ENCODE measurements at places on chromosomes 2 and 18. TPM values are rescaled to one million over a fixed set of nuclear protein-coding genes. Genes with fewer than 3 reads are reported as not detected.

- peak; percentile 56 for DNase-seq
- peak overlapping the region; percentile 99 for H3K4me3 ChIP-seq
- H3K4me1 ChIP-seq, result peaks cover 76% of the 10 kb centered on the region
- H3K27ac ChIP-seq, result peak overlapping the region; percentile 91
Observed at GRCh38 chr2:219249203-219249980, 3.7 kb upstream of the TUBA4B start.

DNA sequence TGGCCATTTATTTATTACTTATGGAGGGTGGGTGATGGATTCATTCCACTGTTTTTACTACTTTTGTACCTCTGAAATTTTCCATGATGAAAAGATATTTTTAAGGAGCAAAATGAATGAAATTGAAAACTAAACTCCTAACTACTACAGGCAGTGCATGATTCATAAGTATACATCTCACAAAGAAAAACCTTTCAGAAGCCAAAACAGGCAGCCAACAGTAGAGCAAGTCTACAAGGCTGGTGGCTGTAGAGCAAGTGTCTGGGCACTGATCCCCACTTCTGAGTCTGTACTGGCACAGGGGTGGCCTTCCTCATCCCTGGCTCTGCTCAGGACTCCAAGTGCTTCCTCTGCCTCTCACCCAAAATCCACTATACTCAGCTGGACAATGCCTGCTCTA lies 8.2 kb upstream of the RMP24 start:
- peaks cover 15% of the 10 kb centered on the region for H3K4me1 ChIP-seq
- peaks cover 3% of the 10 kb centered on the region for H3K36me3 ChIP-seq
- no peak overlapping the region for H3K27ac ChIP-seq
- H3K4me3 ChIP-seq, result no peak overlapping the region

DNA sequence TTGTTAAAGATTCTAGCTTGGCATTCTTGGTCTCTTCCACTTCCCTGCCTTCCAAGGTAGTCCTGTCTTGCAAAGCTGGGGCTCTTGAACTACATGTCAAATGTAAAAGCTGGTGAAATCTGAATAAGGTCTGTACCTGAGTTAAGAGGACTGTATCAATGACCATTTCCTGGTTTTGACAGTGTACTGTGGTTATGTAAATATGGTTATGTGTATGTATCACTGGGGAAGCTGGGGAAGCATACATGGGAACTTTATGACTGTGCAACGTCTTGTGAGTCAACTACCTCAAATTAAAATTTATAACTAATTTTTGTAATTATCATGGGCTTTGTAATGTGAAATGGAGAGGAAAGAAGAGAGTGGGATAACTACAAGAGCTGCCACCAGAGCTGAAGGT lies 81.7 kb downstream of the COL4A4 start:
- H3K4me3 ChIP-seq, result no peak overlapping the region
- H3K27me3 ChIP-seq, result no peaks in the 10 kb centered on the region
- no peak for DNase-seq
- H3K4me1 ChIP-seq, result no peaks in the 10 kb centered on the region
- no peaks in the 10 kb centered on the region for H3K36me3 ChIP-seq
- no peak overlapping the region for H3K27ac ChIP-seq

DNA sequence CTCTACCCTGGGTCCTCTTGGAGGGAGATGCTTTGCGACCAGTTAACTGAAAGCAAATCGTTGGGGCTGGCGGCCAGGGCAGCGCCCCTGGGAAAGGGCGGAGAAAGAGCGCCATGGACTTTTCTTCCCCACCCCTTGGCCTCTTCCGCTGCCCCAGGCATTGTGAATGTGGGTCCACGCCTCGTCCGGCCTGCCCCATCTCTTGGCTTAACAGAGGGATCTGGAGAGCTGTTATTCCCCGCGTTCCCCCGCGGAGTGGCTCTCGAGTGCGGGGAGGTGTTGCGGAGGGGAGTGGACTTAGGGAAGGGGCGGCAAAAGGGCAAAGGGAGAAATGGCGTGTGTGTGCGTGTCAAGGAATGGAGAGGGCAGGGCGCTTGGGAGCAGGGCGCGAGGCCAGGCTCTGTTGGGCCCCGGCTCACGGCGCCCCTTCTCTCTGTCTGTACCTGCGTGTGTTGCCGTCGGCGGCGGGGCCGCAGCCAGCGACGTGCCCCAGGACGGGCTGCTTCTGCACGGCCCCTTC lies 6.6 kb downstream of the EMX1 start:
- H3K4me1 ChIP-seq, result peaks cover 7% of the 10 kb centered on the region
- H3K4me3 ChIP-seq, result no peak overlapping the region
- H3K36me3 ChIP-seq, result no peaks in the 10 kb centered on the region
- DNase-seq, result no peak

GRCh38 chr2:241111440-241111805 lies 9.3 kb upstream of the MTERF4 start:
- no peak overlapping the region for H3K4me3 ChIP-seq
- H3K27me3 ChIP-seq, result no peaks in the 10 kb centered on the region
- no peak for DNase-seq

- H3K27me3 ChIP-seq, result no peaks in the 10 kb centered on the region
- H3K4me1 ChIP-seq, result no peaks in the 10 kb centered on the region
- peaks cover 53% of the 10 kb centered on the region for H3K36me3 ChIP-seq
- no peak for DNase-seq
- H3K27ac ChIP-seq, result no peak overlapping the region
Observed at GRCh38 chr2:27231921-27232320, 14.8 kb downstream of the CAD start.

GRCh38 chr2:161170958-161171932 lies 11.0 kb downstream of the TANK start:
- no peak overlapping the region for H3K4me3 ChIP-seq
- peaks cover 83% of the 10 kb centered on the region for H3K36me3 ChIP-seq
- H3K27ac ChIP-seq, result no peak overlapping the region
- no peaks in the 10 kb centered on the region for H3K27me3 ChIP-seq

GRCh38 chr2:237539681-237540080 lies 26.7 kb upstream of the PRLH start:
- no peaks in the 10 kb centered on the region for H3K27me3 ChIP-seq
- no peaks in the 10 kb centered on the region for H3K4me1 ChIP-seq
- H3K4me3 ChIP-seq, result no peak overlapping the region
- H3K36me3 ChIP-seq, result no peaks in the 10 kb centered on the region
- peak overlapping the region; percentile 33 for H3K27ac ChIP-seq

GRCh38 chr2:191638079-191638801 lies 39.7 kb upstream of the NABP1 start:
- H3K4me3 ChIP-seq, result peak overlapping the region; percentile 46
- H3K4me1 ChIP-seq, result peaks cover 62% of the 10 kb centered on the region
- H3K36me3 ChIP-seq, result peaks cover 5% of the 10 kb centered on the region
- peaks cover 2% of the 10 kb centered on the region for H3K27me3 ChIP-seq
- no peak for DNase-seq

DNA sequence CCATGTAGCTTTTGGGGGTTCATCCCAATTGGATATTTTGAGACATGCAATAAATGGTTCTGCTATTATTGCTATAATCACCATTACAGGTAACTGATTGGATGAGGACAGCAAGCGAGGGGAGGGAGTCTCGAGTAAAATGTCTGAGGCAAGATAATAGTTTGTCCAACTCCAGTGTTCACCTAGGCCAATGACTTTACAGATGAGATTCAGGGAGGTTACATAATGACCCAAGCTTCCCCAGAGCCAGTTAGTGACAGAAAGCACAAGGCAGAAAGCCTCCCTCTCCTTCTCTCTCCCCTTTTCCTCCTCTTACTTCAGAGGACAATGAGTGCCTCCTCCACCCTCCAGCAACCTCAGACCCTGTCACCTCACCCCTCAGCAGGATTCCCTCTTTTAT lies 98.4 kb upstream of the GLS start:
- H3K27me3 ChIP-seq, result no peaks in the 10 kb centered on the region
- H3K4me1 ChIP-seq, result peaks cover 2% of the 10 kb centered on the region
- H3K4me3 ChIP-seq, result no peak overlapping the region
- no peaks in the 10 kb centered on the region for H3K36me3 ChIP-seq

DNA sequence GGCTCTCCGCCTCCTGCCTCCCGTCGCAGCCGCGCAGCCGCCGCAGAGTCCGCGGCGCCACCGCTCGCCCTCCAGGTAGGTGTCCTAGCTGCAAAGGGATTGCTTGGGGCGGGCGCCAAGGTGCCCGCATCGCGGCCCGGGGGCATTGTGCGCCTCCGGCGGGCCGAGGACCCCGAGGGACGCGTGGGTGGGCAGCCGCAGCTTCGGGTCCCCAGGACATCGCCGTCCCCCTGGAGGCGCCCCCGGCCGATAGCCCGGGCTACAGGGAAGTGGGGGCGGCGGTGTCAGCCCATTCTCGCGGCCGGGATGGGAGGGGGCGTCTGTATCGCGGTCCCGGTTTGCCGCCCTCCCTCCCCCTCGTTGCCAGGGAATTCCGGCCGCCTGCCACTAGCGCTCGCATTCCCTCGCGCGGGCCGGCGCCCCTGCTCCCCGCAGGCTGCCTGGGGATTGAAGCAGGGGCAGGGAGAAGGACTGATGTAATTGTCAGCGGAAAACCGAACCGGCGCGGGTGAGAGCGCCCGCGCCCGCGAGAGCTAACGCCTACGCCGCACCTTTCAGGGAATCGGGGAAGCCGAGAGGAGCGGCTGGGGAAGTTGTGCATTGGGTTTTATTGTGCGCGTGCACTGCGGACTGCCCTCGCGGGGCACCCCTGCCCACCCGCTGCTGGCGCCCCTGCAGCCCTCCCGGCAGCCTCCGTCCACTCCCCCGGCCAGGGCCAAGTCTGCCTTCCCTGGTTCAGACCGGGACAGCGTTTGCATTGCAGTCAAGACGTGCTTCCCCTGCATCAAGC lies 483 bp downstream of the OSBPL6 start:
- peak overlapping the region; percentile 68 for H3K4me3 ChIP-seq
- peaks cover 9% of the 10 kb centered on the region for H3K4me1 ChIP-seq
- H3K27me3 ChIP-seq, result peaks cover 67% of the 10 kb centered on the region

The GPC1 gene
- 7.3 TPM for total RNA-seq

The AOX1 gene
- 0.19 TPM for total RNA-seq

Data from activated CD4-positive, alpha-beta T cell treated with anti-CD3 and anti-CD28 coated beads, Interleukin-2, amount 10 ng/mL, durations not matched to agents 7 days and 5 days (primary cell).